Activated T-helper 1 cell treated with anti-CD3 and anti-CD28 coated beads, Interleukin-12 subunit alpha, Interleukin-12 subunit beta, Interleukin-2, Interleukin-4 antibody, amounts not matched to agents 30 ng/mL and 10 ng/mL and 1 ng/mL, durations not matched to agents 14 hours and 24 hours and 36 hours (primary cell): ENCODE measurements at places on chromosomes 3 and 15.

DNA sequence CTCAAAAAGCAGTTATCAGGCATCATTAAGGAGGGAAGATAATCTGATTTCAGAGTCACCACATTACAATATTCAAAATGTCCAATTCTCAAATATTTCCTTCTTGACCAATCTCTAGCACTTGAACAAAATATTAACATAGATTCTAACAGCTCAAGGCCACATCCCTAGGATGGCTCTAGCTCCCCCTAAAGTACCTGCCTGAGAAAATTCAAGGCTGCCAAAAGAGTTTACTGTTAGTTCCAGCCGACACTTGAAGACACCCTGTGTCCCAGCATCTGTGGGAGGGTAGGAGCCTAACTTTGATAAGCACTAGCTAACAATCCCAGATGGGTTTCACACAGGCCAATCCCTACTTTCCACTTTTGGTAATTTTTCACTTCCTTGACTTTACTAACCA lies 10.4 kb downstream of the NSMCE3 start:
- no peak for DNase-seq

GRCh38 chr15:38530113-38530512 lies 34.5 kb downstream of the RASGRP1 start:
- DNase-seq: peak; percentile 16

DNA sequence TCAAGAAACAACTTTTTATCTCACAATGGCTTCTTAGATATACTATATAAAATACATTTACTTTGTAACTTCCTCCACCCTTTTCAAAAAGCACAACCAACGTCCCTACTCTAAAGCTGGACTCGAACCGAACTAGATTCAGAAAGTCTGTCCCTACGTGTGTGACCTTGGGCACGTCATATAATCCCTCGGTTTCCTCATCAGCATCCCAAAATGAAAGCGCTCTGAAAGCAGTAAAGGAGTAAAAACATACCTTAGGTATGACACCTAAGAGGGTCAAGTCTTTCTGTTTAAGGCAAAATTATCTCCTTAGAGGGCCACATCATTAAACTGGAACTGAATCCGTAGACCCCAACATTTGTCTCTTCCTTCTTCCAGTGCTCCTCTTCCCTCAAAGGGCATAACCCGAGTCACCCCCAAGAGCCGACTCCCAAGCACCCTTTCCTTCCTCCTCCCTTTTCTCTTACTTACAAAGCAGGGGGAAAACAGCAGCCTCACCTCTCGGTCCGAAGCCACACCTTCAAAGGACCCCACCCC lies 663 bp downstream of the PDCD10 start:
- no peak for DNase-seq

DNA sequence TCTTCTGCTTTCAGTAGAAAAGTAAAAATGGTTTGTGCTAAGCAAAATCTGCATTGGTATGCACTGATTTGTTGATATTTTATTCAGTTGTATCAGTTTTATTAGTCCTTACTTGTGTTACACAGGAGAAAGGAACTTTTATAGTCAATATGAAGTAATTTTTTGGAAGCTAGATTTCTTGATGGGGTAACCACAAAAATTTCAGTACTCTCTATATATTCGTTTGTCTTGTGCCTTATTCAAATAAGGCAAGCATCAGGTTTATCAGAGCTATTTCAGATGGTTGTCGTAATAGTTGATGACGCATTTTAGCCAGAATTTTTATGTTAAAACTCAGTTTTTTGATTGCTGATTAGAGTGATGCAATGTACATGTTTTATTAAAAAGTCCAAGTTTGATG lies 50.7 kb upstream of the NIPA1 start:
- DNase-seq: no peak

- DNase-seq: no peak
Observed at GRCh38 chr15:87387766-87388165, 868.8 kb downstream of the NTRK3 start.

DNA sequence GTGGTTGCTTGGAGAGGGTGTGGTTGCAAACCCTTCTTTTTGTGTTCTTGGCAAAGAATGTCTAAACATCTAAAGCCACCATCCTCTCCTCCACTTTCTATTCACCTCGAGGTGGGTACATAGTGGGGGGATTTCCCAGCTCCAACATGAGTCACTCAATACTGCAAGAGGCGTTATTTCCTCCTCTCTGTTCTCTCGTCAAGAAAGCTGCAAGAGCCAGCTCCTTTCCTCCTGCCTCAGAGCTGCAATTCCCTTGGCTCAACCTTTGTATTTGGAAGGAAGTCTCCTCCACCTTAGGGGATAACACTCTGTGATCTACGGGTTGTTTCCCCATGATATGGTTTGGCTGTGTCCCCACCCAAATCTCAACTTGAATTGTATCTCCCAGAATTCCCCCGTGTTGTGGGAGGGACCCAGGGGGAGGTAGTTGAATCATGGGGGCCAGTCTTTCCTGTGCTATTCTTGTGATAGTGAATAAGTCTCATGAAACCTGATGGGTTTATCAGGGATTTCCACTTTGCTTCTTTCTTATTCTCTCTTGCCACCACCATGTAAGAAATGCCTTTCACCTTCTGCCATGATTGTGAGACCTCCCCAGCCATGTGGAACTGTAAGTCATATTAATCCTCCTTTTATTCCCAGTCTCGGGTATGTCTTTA lies 138.4 kb downstream of the PLCL2 start:
- DNase-seq: peak; percentile 61

DNA sequence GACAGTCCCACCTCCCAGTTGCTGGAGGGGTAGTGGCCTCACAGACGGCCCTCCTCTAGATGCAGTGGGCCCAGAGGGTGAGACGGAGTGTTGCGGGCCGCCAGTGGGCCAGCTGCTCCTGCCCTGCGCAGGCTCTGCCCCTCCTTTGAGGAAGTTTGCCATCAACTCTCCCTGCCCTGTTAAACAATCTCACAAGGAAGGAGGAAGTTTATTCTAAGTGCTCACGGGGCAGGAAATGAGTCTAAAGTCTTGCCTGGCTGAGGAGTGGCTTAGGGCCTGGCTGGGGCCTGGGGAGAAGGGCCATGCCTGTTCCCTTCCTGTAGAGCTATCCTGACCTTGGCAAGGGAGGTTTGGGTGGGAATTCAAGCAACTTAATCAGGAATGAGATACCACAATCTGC lies at the start of gene FAM3D:
FAM3D (minus strand) TSS at position 92 of the 400 bp plus-strand sequence. CDS start 11,211 bp downstream, outside the sequence.
- no peak for DNase-seq

DNA sequence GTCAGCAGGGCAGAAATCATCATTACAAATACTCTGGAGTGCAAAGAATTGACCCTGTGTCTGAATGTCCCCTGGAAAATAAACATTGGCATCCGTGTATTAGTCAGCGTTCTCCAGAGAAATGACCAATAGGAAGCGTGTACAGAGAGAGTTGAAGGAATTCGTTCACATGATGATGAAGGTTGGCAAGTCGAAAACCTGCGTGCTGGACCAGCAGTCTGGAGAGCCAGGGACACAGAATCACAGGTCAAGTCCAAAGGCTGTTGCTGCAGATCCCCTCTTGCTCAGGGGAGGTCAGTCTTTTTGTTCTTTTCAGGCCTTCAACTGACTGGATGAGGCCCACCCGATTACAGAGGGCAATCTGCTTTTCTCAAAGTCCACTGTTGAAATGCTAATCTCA lies 16.6 kb downstream of the GP9 start:
- no peak for DNase-seq

DNA sequence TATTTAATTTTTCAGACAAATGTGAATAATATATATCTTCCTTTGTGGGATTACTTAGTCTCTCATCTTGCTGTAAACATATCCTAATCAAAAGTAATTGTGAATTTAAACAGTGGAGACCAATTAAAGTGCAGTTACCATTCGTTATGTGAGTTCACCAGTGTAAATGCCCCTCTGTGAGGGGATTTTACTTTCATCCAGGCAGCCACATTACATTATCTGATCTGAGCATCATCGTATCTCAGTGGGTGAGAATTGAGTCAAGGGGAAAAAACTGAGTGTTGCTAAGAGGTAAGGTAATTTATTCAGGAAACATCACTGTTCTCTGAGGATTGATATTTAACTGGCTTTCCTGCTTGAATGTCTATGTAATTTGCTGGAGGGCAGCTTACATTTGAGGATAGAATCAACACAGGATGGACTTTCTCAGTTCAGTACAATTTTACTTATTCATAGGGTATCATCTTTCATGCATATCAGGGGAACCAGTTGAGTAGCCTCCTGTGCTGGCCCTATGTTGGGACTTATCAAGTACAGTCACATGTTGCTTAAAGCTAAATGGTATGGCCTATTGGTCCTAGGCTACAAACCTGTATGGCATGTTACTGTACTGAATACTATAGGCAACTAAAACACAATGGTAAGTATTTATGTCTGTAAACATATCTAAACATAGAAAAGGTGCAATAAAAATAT lies 219.7 kb downstream of the CD47 start:
- DNase-seq: no peak
